NCI-H2107 (cell line): ENCODE measurements at places on chromosomes 1 and 21.
A peak's percentile ranks its signal among the peaks of the same experiment; 100 is the strongest.

DNA sequence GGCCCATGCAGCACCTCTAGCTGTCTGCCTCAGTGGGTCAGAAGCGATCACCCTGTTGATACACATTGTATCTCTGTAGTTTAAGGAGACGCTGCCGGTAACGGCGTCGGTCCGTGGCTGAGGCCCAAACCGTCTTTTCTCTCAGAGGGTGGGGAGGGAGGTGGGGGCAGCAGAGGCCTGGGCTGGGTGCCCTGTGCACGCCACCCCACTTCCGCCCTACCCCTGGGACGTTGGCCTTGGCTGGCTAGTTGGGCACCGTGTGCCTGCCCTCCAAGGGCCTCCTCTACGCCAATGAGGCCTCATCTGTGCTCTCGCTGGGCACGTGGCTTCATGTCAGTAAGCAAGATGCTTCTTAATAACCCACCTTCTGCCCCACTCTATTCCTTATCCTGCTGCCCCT, 9.4 kb downstream of the ZC3H12A start:
- no peak for DNase-seq

DNA sequence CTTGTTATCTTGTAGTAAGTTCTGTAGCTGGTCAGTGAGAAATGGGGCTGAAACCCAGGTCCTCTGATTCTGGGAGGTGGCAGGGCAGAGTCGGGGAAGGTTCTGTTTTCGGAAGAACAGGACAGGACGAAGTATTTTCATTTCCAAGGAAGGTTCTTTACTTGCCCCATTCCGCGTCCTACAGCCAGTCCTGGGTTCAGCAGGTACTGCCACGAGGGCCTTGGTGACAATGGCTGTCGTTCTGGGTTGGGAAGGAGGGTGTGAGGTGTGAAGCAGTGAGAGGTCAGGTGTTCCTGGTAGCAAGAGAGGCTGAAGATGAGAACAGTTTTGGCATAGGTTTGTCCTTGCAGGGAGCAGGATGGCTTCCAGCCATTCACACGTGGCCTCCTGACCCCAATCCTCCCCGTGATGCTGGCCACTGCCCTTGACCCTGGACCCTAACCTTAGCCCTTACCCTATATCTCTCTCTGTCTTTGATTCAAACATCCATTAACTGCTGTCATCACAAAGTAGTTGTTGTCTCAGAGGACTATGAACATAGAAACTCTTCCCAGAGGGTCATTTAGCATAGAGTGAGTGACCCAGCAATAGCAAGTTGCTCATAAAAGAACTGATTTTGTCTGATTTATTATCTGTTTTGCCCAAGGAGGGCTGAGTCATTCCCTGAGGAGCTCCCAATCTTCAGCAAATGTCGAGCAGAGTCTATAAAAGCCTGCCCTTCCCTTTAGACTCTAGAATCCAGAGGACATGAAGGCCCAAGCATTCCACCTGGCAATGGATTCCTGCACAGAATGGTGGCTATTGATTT, 25.0 kb downstream of the VASH2 start:
- DNase-seq: no peak

DNA sequence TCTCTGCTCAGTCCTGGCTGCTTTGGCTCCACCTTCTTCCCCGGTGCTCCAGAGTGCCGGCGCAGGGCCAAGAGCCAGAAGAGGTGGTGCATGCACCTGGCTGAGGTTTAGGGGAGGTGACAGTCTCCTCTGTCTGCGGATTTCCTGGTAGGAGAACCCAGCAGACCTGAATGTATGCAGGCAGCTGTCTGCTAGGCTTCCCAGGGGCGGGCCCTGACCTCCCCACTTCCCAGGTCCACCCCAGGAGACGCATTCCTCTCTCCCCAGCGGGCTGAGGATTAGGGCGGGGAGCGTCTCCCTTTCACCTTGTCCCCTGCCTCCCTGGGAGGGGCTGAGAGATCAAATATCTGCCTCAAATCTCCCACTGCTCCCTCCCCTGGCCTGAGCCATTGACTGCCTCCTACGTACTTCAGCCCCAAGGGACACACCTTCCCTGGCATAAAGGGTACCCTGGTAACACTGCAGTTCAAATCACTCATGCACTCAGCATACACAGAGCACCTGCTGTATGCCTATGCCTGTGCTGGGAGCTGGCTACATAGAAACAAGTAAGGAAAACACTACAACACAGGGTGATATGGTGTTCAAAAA, 27.5 kb downstream of the DMBX1 start:
- DNase-seq: peak; percentile 100

DNA sequence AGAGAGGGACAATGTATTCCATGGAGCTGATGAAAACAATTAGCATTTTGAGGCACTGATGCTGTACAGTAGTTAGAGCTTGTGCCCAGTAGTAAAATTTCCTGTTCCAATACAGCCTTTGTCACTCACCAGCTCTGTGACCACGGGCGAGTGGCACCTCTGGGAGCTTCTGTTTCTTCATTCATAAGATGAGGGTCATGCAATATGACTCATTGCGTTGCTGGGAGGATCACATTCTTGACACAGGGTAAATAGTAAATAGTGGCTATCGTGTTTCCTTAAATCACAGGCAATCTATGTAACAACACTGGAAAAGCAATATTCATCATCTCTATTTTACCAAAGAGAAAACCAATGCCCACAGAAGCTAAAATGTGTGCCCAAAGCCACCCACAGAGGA, 4.5 kb upstream of the LRRC52 start:
- no peak for DNase-seq

DNA sequence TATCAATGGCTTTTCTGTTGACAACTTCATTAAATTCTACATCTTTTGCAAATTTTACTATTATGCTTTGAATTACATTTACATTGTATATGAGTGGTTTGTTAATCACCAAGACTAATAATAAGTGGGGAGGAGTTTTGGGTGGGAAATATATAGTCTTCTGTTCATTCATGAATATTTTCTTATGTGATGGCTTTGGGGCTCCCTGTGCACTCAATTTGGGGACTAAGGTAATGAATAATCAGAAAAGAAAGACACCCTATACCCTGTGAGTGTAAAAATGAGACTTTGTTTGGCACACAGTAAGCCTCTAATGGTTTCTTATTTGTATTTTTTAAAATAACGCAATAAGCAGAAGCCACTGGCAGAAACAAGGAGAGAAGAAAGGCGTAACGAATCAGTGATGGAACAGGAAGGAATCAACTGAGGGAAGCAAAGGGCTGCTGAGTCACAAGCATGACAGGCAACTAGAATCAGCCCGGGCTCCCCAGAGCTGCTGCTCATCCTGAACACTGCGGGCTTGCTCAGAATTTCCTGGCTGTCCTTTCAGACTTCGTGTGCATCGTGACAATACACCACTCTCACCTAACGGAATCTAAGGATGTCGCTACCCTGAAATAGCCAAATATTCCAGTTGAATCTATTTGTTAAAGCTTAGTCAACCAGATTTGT, 20.8 kb upstream of the RGS2 start:
- DNase-seq: no peak

- no peak for DNase-seq
Observed at GRCh38 chr21:38223893-38224540, 32.8 kb upstream of the KCNJ15 start.

GRCh38 chr1:225748529-225748928, 29.1 kb upstream of the SRP9 start:
- no peak for DNase-seq

- no peak for DNase-seq
Observed at GRCh38 chr1:168687816-168688215, 41.2 kb downstream of the DPT start.

DNA sequence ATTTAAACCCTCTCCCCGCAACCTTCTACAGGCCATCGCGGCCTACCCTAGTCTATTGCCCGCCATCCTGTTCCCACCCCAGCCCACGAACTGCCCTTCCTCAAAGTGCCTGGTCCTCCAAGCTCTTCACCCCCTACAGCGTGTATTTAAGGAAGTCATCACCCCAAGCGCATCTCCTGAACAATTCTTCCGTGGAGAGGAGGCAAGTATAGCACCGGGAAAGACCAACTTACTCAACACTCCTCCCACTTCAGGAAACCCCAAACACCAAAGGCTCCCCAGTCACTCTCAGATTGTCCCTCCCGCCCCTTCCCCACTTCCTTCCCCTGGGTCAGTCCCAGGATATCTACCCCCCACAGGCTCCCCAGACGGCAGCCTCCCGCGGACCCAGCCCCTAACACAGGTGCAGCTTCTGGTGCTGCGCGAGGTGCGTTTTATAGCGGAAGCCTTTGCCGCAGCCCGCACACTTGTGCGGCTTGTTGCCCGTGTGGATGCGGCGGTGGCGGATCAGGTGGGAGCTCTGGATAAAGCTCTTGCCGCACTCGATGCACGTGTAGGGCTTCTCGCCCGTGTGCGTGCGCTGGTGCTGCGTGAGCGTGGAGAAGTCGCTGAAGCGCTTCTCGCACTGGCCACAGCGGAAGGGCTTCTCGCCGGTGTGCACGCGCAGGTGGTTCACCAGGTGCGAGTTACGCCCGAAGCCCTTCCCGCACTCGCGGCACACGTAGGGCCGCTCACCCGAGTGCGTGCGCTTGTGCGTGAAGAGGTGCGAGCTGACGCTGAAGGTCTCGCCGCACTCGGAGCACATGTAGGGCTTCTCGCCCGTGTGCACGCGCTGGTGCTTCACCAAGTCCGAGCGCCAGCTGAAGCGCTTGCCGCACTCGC, 25.5 kb downstream of the ZNF697 start:
- no peak for DNase-seq

GRCh38 chr1:950881-951280, 8.2 kb downstream of the NOC2L start:
- DNase-seq: no peak

DNA sequence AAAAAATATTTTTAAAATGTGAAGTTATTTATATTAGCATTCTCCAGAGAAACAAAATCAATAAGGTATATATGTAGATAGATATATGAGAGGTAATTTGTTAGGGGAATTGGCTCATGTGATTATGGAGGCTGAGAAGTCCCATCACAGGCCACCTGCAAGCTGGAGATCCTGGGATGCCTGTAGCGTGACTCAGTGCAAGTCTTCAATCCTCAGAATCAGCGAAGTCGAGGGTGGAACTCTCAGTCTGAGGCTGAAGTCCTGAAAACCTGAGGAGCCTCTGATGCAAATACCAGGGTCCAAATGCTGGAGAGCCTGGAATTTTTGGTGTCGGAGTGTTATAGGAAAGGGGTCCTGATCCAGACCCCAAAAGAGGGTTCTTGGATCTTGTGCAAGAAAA, 658.5 kb downstream of the USP25 start:
- DNase-seq: no peak

- no peak for DNase-seq
Observed at GRCh38 chr1:21189906-21190500, 13.3 kb upstream of the EIF4G3 start.

DNA sequence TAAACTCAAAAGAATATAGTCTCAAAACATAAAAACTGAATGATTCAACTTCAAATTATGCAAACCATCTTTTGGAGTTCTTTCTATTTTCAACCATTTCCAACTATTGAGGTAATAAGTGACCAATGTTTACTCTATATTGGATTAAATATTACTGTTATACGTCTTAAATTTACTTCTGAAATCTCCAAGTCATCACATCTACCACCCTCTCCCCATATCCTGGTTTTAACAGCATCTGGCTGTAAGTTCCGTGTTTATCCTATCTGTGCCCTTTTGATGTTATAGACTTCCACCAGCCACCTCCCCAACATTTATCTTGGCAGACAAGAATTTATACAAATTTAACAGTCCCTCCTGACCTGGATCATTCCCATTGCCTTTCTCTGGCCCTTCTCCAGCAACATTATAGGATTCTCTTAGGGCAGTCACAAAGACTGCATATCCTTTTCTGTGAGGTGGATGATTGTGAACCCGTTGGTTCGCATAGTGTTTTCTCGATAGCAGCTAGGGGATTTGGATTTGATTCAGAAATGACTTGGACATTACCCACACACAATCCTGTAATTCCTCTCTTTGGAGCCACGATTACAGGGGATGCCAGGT, 313.4 kb upstream of the FMN2 start:
- no peak for DNase-seq

DNA sequence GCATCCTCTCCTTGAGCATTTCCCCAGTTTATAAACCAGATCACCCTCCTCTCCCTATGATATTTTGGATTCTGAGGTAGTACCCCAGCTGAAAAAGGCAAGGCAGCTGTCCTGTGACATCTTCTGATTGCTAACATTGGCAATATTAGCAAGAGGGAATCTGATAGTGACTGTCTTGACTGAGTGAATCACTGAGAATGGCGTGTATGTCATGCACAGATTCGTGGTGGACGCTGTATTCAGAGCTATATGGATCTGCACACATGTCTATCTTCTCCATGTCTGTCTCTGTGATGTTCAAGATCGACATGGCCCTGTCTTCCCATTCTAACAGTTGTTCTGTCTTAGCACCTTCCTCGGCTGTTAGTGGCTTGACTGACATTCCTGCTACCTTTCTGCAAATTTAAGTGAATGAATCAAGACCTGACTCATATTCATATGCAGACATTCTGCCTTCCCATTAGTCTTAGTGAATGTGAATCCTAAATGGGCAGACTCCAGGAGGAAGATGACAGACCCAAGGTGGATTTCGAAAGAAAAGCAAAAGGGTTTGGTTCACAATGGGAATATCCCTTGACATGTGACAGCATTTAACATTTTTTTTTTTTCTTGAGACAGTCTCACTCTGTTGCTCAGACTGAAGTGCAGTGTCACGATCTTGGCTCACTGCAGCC, 97.7 kb downstream of the PGBD5 start:
- no peak for DNase-seq

DNA sequence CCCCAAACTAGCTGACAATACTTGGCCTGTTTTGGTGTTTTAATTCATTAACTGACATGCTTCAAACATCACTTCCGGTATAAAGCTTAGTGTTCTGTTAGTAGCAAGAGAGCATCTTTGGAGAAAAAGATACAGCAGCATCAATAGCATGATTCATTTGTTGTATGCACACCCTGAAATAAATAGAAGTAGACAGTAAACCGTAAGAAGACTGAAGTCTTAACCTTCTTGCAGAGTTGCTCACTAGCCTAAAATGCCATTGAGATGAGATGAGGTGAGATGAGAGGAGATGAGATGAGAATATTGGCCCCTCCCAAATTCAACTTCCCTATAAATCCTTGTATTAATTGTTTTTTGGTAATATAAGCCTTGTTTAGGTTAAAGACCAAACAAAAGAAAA, 108.8 kb downstream of the TNFSF18 start:
- no peak for DNase-seq

GRCh38 chr1:67560580-67561255, 124.3 kb upstream of the GADD45A start:
- no peak for DNase-seq

DNA sequence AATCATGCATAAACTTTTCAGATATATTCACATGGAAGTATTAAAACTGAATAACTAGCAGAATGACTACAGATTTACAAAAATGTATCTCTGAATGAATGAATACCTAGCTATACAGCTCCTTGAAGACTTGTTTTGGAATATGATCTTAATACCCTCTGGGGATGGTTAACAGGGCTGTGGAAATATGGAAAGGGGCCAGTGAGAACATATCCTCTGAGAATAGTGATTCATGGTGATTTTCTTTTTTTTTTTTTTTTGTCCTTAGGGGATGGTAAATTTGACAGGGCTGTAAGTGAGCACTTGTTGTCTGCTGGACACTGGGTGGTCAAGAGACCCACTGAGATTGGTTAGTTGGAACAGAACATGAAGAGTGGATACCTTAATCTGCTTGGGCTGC, 80.7 kb upstream of the HP1BP3 start:
- no peak for DNase-seq

- DNase-seq: peak; percentile 2
Observed at GRCh38 chr1:205998457-205999241, 4.5 kb downstream of the RAB7B start.

GRCh38 chr1:6033986-6034749, 11.5 kb upstream of the KCNAB2 start:
- no peak for DNase-seq
